ACHN (cell line): ENCODE measurements at places on chromosomes 6 and 20.

- DNase-seq, result no peak
Observed at GRCh38 chr6:84065693-84066290, 32.2 kb downstream of the MRAP2 start.

- peak; percentile 8 for DNase-seq
Observed at GRCh38 chr6:27293436-27294098, 18.5 kb downstream of the POM121L2 start.

DNA sequence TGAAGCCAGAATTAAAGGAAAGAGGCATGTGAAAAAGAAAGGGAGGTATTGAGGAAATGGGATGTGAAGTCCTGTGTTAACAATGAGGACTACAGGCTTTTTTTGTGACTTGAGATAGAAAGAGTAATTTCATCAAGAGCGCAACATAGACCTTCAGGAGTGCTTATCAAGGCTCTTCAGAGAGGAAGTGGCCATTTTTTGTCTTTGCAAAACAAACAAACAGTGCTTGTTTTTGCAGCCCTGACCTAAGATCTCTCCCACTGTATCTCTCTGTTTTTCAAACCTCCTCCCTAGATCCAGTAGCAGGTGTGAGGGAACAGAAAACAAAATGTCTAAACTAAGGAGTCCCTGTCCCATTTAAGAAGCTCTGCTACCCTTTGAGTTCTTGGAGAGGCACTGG, 710.3 kb upstream of the MARCKS start:
- no peak for DNase-seq

- DNase-seq, result no peak
Observed at GRCh38 chr20:63225082-63225454, 9.1 kb upstream of the YTHDF1 start.
